ENCODE measurements at places on chromosomes 7 and 10.
A peak's percentile ranks its signal among the peaks of the same experiment; 100 is the strongest.

GRCh38 chr7:69260023-69260422 lies 338.3 kb upstream of the AUTS2 start:
- DNase-seq: no peak

DNA sequence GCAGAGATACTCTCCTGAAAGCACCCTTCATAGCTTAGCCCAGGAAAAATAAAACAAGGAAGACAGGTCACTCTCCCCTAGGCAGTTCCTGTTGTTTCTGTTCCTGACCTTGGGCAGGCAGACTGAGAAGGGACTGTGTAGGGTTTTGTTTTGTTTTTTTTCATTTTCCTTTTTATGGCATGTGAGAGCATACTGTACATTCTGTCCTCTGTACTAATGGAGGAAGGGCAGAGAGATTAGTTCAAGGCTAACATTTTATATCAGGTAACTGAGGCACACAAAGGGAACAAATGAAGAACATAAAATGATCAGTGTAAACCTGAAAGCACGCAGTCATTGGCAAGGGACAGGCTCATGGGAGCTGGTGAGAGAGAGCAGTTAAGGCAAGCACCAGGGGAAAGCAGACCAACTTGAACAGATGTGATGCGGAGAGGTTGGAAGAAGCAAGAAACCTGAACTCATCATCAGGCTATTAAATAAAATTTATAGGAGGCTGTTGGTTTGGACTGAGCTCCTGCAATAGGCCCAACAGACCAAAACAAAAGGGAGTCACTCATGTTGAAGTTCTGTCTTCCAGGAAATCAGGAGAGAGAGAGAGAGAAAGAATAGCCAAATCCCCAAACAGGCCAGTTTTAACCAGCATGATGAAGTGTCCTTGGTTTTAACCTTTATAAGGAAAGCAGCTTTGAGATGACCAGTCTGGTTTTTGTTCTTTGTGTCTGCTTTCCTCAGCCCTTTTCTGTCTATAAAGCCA lies 34.1 kb upstream of the PDCD4 start:
- DNase-seq: no peak

GRCh38 chr10:49254556-49255318 lies 44.2 kb upstream of the C10orf71 start:
- no peak for DNase-seq

- DNase-seq: peak; percentile 73
Observed at GRCh38 chr7:34247468-34247867, 342.1 kb downstream of the BMPER start.

DNA sequence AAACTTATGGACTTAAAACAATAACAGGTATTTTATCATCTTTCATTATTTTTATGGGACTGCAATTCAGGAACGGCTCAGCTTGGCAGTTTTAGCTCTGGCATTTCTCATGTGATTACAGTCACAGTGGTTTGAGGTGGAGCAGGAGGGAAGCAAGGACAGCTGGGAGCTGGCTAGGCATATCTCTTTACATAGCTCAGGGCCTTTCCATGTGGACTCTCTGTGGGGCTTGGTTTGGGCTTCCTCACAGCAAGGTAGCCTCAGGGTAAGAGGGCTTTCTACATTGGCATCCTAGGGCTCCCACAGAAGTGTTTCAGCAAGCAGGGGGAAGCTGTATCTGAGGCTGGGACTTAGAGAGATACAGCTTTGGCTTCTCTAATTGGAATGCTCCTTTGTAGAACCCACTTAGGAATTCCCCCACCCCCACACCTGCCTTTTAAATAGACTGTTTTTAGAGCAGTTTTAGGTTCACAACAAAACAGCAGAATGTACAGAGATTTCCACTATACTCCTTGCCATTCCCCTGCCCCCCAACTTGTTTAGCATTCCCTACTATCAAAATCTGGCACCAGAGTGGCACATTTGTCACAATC lies 26.6 kb upstream of the SDHAF3 start:
- no peak for DNase-seq

GRCh38 chr10:28790146-28790545 lies 112.8 kb downstream of the BAMBI start:
- no peak for DNase-seq
